ENCODE measurements at places on chromosomes 12 and 14.

- no peak for DNase-seq
Measured at GRCh38 chr14:38994731-38995130, 108.3 kb downstream of the SEC23A start.

- no peak for DNase-seq
Measured at GRCh38 chr12:70648191-70648590, 11.0 kb upstream of the PTPRB start.

GRCh38 chr14:103684871-103685270 lies 30.4 kb downstream of the XRCC3 start:
- no peak for DNase-seq

DNA sequence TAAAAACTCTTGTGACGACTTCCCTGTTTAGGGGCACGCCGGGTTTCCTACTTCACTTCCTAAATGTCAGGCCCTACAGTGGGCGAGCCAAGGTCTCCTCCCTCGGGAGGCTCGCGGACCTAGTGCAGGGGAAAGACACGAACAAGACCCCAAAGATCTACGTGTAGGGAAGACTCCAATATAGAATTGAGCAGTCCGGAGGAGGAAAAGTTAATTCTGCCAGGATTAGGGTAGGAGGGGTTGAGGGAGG lies 564 bp downstream of the ATXN3 start:
- no peak for DNase-seq

GRCh38 chr12:100860611-100861010 lies 66.0 kb downstream of the ANO4 start:
- no peak for DNase-seq

DNA sequence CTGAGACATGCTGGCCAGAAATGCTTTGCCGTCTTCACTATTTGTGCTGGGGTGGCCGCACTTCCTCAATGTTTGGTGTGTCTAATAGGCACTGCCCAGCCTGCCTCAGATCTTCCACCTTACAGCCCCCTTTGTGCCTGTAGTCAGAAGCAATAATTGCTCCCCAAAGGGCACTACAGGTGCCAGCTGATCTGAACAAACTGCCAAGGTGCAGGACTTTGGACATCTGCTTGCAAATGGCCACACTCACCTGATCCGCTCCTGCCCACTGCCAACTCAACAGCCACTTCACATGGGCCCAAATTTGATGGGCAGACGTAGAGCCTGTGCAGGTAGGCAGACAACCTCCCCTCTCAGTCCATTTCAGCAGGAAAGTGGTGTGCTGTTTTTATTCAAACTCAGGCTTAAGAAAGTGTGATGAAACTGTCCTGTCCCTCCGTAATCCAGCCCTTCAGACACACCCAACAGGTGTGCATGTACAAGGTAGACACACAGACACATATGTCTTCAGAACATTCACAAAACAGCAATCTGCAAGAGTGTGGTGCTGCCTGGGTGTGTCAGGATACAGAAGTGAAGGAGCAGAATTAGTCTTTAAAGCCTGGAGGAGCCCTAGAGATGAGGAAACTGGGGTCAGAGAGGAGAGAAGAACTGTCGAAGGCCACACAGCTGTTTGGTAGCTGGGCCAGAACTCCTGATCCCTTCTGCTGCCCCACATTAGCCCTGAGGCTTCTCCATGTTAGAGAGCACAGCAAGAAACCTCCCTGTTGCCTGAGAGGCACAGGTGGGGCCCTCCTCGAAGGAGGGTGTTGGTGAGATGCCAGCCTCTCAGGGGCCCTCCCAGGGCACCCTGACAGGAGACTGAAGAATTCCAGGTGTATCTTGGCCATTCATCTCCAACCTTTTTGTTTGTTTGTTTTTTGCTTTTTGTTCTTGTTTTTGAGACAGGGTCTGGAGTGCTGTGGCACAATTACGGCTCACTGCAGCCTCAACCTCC lies 4.4 kb upstream of the KRT75 start:
- no peak for DNase-seq

DNA sequence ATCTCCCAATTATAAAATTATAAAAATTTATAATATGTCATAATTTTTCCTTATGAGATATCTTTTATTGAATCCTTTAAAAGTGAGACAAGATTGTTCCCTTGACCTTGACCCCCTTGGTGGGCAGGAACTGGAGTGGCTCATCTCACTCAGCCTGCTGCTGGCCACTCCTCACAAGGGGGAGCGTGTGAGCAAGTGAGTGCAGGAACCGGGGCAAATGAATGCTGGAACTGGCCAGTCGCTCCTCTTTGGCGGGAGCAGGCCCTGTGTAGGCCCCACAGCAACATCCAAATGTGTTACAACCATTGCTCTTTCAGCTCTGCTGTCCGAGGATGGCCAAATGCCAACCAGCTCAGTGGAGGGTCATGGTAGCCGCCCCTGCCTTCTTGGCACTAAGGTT lies 178.8 kb downstream of the ETNK1 start:
- no peak for DNase-seq

GRCh38 chr12:63897931-63898330 lies 53.4 kb downstream of the SRGAP1 start:
- DNase-seq: no peak

GRCh38 chr12:93127582-93128331 lies 198.7 kb upstream of the EEA1 start:
- no peak for DNase-seq

Measured in stimulated activated CD8-positive, alpha-beta memory T cell treated with anti-CD3 and anti-CD28 coated beads, Interleukin-2, amount 100 ng/mL, for 1 hour (primary cell).